Activated CD8-positive, alpha-beta T cell treated with anti-CD3 and anti-CD28 coated beads for 36 hours (primary cell): ENCODE measurements at places on chromosomes 5 and 9. TPM values are rescaled to one million over a fixed set of nuclear protein-coding genes. Genes with fewer than 3 reads are reported as not detected.

GRCh38 chr5:175493726-175494125, 15.4 kb downstream of the SFXN1 start:
- no peak for DNase-seq

PCDHGB2 gene
- total RNA-seq, result 0.11 TPM

GRCh38 chr5:164256351-164256750, 750.9 kb downstream of the MAT2B start:
- DNase-seq, result no peak

GRCh38 chr5:179333796-179334761, 11.2 kb downstream of the ADAMTS2 start:
- no peak for DNase-seq

- DNase-seq, result no peak
Observed at GRCh38 chr9:123482295-123482968, 126.4 kb downstream of the CRB2 start.

DNA sequence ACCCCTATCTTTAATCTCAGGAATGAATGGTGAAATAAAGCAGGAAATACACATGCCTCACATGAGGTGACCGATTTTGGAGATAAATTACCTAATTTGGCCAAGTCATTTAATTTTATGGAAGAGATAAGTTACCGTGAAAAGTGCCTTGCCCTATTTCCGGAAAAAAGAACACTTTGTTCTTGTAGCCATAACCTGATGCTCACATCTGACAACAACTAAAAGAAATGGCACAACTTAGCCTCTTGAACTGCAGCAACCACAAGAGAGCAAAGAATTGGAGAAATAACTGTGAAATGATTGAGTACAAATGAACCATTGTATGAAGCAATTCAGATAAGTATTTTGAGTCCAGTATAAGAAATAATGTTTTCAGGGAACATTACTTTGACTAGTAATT, 628.1 kb upstream of the TYRP1 start:
- DNase-seq, result no peak

GTF3C5 gene
- total RNA-seq, result 95.3 TPM

UGT3A1 gene
- not detected for total RNA-seq

SPATA31C1 gene
- total RNA-seq, result not detected

GRCh38 chr9:109172935-109173334, 5.9 kb upstream of the FRRS1L start:
- no peak for DNase-seq

DNA sequence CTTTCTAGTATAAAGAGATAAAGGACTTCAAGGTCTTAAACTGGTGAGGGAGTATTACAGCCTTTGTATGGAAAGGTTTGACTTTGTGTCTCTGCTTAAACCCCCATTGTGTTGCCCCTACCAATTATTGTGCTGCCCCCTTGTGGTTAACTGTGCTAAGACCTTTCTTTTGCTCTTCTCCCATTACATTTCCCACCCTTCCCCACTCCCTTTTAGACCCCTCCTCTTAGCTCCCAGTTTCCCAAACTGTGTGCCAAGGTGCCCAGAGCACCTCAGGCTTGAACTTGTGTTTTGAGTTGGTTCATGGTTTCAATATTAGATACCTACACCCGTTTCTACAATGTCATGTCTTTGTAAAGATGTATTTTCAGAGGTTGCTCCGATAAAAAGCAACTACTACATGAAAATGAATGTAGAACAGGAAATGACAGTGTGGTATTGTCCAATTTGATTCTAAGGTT, 2.9 kb downstream of the JAK2 start:
- peak; percentile 67 for DNase-seq

DNA sequence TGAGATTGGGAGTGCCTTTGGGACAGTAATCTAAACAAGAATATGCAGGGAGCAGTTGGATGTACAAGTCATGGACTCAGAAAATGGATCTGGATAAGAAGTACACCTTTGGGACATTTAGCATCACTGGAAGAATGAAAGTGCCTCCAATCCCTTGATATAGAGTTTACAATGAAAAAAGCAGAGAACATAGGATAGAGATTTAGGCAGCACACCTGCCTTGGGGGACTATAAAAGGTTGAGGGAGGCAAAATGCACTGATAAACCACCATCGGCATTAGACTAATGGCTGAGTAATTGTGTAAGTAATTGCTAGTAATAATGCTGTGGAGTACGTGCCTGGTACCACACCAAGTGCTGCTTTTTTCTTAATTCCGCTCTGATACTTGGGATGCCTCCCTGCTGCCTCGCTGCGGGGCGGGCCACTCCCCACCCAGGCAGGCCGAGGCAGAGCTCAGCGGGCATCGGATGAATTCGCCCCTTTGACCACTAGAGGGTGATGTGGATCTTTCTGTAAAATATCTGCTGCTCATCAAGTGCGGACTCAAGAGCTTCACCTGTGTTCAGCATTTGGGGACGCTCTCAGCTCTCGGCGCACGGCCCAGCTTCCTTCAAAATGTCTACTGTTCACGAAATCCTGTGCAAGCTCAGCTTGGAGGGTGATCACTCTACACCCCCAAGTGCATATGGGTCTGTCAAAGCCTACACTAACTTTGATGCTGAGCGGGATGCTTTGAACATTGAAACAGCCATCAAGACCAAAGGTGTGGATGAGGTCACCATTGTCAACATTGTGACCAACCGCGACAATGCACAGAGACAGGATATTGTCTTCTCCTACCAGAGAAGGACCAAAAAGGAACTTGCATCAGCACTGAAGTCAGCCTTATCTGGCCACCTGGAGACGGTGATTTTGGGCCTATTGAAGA, 99.9 kb downstream of the ANKRD18B start:
- DNase-seq, result peak; percentile 78

PIP5KL1 gene
- 2.5 TPM for total RNA-seq

MAPK9 gene
- total RNA-seq, result 31.8 TPM

GRCh38 chr9:72812559-72813111, 140.2 kb downstream of the ALDH1A1 start:
- DNase-seq, result no peak

- DNase-seq, result no peak
Observed at GRCh38 chr9:130660683-130661450, 3.5 kb upstream of the PRDM12 start.

DNA sequence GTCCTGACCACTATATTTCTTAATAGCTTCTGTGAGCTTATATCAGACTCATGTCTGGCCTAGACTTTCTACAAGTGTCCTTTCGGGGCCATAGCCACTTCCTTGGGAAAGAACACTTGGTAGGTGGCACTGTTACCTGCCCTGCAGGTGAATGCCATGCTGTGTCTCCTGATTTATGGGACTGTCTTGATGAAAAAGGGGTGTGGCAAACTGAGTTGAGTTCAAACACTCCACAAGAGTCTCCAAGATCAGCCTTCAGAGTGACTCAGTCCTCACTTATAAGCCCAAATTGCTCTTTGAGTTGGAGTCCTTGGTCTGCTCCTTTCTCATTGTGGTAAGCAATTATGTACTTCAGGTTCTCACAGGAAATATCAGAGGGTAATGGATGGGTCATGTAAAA, 9.9 kb upstream of the ANKHD1 start:
- DNase-seq, result no peak

DNA sequence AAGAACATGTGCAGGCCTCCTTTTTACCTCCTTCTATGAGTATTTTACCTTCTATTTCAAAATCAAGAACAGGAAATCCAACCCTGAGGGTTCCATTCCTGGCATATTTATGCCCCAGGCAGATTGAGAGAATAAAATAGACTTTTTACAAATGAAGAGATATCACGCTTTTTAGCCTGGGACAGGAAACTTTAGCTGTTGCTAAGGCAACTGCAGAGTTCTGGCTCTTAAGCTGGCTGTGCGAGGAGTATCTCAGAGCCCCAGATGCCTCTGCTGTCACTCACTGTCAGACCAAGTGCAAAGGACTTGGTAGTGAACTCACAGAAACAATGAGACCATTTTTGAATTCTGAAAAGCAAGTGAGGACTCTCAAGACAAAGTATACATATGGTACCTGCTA, 69.5 kb upstream of the HSPB3 start:
- no peak for DNase-seq

DAB2IP gene
- total RNA-seq, result 1.5 TPM

DNA sequence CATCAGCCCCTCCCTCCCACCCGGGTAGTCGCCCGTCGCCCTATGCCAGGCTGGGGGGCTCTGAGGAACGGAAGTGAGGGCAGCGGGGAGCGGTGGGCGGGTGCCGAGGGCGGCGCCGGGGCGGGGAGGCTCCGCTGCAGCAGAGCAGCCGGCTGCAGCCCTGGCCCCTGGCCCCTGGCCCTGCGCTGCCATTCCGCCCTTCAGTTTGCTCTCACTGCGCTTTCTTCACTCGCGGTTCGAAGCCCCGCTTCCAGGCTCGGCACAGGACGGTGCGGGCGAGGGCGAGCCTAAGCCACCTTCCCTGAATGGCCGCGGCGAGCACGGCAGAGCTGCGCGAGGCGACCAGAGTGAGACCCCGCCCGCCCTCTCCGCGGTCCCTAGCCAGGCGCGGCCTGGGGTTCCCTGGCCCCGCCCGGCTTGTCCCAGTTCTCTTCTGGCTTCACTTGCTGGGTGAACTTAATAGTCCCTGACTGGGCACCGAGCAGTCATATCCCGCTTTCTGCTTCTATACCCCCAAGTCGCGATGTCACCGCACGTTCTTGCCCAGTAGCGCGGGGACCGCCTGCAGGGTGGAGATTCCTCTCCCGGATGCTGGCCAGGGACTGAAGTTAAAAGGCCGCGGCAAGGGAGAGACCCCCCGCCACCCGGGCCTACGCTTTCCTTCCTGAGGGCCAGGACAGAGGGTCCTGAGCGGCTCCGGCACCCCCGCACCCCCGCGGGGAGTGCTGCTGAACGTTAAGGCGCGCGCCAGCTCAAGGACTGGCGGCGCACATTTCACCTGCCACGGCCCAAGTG, 623 bp upstream of the TRIM36 start:
- peak; percentile 38 for DNase-seq

- DNase-seq, result no peak
Observed at GRCh38 chr5:129410488-129410887, 49.6 kb upstream of the ADAMTS19 start.

DNA sequence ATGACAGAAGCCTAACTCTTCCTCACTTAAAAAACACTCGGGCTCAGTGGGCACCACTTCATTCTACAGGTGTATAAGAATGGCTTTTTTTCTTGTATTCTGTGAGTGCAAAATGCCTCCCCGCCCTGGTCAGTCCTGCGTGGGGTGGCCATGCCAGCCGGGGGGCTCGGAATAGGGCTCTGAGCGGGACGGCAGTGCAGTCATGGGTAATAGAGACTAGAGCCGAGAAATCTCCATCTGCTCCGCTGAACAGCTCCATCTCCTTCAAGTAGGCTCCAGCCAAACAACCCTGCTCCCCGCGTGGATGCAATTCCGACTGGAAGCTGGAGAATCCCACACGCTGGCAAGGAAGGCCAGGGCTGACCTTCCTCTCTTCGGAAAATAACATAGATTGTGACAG, 317.0 kb upstream of the IRX4 start:
- DNase-seq, result no peak

- no peak for DNase-seq
Observed at GRCh38 chr5:57804505-57804904, 321.9 kb upstream of the ACTBL2 start.

GRCh38 chr5:57341380-57341979, 141.1 kb downstream of the ACTBL2 start:
- DNase-seq, result no peak

DNA sequence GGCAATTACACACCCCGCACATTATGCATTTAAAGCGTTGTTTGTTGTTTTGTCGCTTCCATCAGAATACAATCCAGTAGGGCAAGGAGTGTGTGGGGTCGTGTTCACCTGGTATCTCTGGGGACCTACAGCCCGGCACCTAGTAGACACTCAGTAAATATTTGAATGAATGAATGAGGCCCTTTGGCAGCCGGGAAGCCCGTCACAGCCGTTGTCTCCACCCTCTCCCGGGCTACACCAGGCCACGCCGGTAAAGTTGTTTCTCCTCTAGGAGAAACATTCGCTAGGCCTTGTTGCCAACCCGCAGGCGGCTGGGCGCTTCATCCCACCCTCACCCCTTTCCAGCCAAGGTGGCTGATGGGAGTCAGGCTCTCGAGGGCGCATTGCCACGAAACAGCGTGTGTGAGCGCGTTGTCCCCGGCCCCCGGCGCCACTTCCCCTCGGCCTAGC, 876 bp upstream of the JAK2 start:
- no peak for DNase-seq

- DNase-seq, result no peak
Observed at GRCh38 chr9:14066831-14067230, 247.1 kb downstream of the NFIB start.

GRCh38 chr5:36029914-36030313, 36.8 kb downstream of the UGT3A2 start:
- DNase-seq, result no peak

DNA sequence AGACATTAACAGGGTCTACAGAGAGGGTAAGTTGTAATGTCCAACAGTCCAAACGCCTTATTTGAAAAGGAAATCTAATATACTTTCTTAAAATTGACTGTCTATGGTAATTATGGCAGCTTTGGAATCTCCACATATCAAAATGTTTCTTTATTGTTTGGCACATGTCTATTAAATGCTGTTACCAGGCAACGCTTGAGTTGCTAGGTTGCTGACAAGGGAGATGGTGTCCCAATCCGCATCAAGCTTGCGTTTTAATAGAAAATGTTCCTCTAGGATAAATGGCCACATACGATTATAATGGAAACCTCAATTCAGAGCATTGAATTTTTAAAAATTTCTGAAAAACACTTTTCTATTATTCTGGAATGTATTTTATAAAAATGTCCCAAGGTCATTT, 9.2 kb downstream of the ANXA1 start:
- DNase-seq, result no peak

- no peak for DNase-seq
Observed at GRCh38 chr5:135223404-135223803, 175.6 kb downstream of the MACROH2A1 start.

DNA sequence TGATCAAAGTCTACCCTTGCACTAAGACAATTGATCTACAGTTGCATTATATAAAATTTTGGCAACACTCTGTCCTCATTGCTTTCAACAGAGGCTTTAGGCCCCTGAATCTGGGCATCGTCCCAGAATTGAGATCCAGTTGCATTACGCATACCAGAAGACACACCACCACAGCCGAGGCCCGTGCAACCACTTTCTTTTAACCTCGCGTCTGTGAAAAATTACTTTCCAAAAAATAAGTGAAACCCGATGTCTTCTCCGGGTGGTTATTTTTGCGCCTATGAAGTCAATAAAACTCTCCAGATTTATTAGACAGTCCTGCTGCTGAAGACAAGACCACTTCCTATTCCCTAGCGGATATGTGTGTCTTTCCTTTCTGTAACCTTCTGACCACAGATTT, 52.1 kb upstream of the NFIB start:
- no peak for DNase-seq

C5orf24 gene
- total RNA-seq, result 25.3 TPM

ENHO gene
- not detected for total RNA-seq

PAEP gene
- total RNA-seq, result not detected

DNA sequence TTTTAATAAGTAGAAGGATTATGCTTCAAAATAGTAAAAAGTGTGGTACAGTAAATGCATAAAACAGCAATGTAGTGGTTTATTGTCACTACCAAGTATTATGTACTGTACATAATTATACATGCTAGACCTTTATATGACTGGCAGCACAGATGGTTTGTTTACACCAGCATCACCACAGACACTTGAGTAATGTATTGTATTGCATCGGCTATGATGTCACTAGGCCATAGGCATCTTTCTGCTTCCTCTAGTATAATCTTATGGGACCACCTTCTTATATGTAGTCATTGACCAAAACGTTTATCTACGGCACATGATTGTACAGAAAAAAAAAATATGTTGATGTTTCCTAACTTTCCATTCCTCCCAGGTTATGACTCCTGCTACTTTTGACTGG, 31.9 kb upstream of the SSBP2 start:
- peak; percentile 6 for DNase-seq

SLC6A3 gene
- not detected for total RNA-seq

DYNC2I2 gene
- 24.3 TPM for total RNA-seq

GRCh38 chr9:69044240-69045219, 9.0 kb downstream of the FXN start:
- DNase-seq, result peak; percentile 45
